Endothelial cell of coronary artery (primary cell): ENCODE measurements at places on chromosomes 3 and 15. TPM values are rescaled to one million over a fixed set of nuclear protein-coding genes. Genes with fewer than 3 reads are reported as not detected.

Gene IGF2BP2
- 48.4 and 60.6 TPM in 2 replicates for total RNA-seq

Gene AP2M1
- total RNA-seq, result 476 and 505 TPM in 2 replicates

Gene HIGD2B
- total RNA-seq, result not detected in 2 replicates

Gene ZDHHC23
- total RNA-seq, result 1.9 and 2.5 TPM in 2 replicates

Gene FBN1
- 116 and 315 TPM in 2 replicates for total RNA-seq

Gene XYLB
- total RNA-seq, result 3.2 and 3.5 TPM in 2 replicates

Gene HTD2
- 3.8 and 5.5 TPM in 2 replicates for total RNA-seq

Gene GPX1
- 330 and 468 TPM in 2 replicates for total RNA-seq

Gene CFAP20DC
- total RNA-seq, result 0.90 and 1.0 TPM in 2 replicates

Gene CDC25A
- total RNA-seq, result 5.9 and 12.4 TPM in 2 replicates

Gene ROBO2
- total RNA-seq, result 0.56 TPM in 1 of 2 replicates, not detected in the other

Gene DLG1
- total RNA-seq, result 42.2 and 97.8 TPM in 2 replicates

Gene P2RY13
- total RNA-seq, result not detected in 2 replicates

Gene GOLGA6D
- total RNA-seq, result not detected in 2 replicates

Gene CPNE9
- total RNA-seq, result not detected in 2 replicates

Gene PAQR9
- under 0.01 TPM in 1 of 2 replicates, not detected in the other for total RNA-seq

Gene GABRR3
- not detected in 2 replicates for total RNA-seq

Gene SPINT1
- 0.45 and 0.56 TPM in 2 replicates for total RNA-seq

Gene CP
- 0.28 TPM in 1 of 2 replicates, not detected in the other for total RNA-seq

Gene NTRK3
- under 0.01 TPM in 2 replicates for total RNA-seq

Gene CTXND1
- not detected in 2 replicates for total RNA-seq

Gene BTD
- total RNA-seq, result 25.7 and 27.1 TPM in 2 replicates

Gene MINAR1
- total RNA-seq, result 0.54 and 0.56 TPM in 2 replicates

Gene OXTR
- total RNA-seq, result 0.18 and 10.7 TPM in 2 replicates

Gene PLA2G4F
- not detected in 2 replicates for total RNA-seq

Gene SNAPC5
- total RNA-seq, result 16.4 and 24.4 TPM in 2 replicates

Gene TNIK
- 36.0 and 40.1 TPM in 2 replicates for total RNA-seq

Gene DNAH12
- under 0.01 and 0.09 TPM in 2 replicates for total RNA-seq

Gene LARP6
- 10.9 and 13.0 TPM in 2 replicates for total RNA-seq

Gene IL5RA
- total RNA-seq, result not detected in 2 replicates

Gene CHAC1
- total RNA-seq, result 2.7 and 11.2 TPM in 2 replicates

Gene GOLGA8J
- 0.09 TPM in 1 of 2 replicates, not detected in the other for total RNA-seq

Gene ALDH1A3
- total RNA-seq, result 81.3 and 82.6 TPM in 2 replicates

Gene MASP1
- under 0.01 and 6.6 TPM in 2 replicates for total RNA-seq

Gene NRG4
- total RNA-seq, result not detected in 2 replicates

Gene TMEM266
- total RNA-seq, result not detected in 2 replicates

Gene CXCR6
- total RNA-seq, result not detected in 2 replicates

Gene NCK1
- total RNA-seq, result 45.9 and 61.3 TPM in 2 replicates

Gene ADAMTS9
- 31.2 and 159 TPM in 2 replicates for total RNA-seq

Gene SLC22A13
- total RNA-seq, result 0.09 and 0.38 TPM in 2 replicates

Gene RNF168
- total RNA-seq, result 21.6 and 24.6 TPM in 2 replicates

Gene TM6SF1
- 31.8 and 44.3 TPM in 2 replicates for total RNA-seq

Gene FMN1
- total RNA-seq, result 0.56 TPM in 1 of 2 replicates, not detected in the other

Gene SEMA6D
- 2.1 and 2.2 TPM in 2 replicates for total RNA-seq

Gene SNX22
- 0.28 and 0.45 TPM in 2 replicates for total RNA-seq

Gene PSTPIP1
- 0.09 and 0.47 TPM in 2 replicates for total RNA-seq

Gene RTP1
- not detected in 2 replicates for total RNA-seq

Gene GRK7
- total RNA-seq, result under 0.01 TPM in 1 of 2 replicates, not detected in the other
